T-helper 9 cell (primary cell): ENCODE measurements at places on chromosomes 4 and X.
A peak's percentile ranks its signal among the peaks of the same experiment; 100 is the strongest.

DNA sequence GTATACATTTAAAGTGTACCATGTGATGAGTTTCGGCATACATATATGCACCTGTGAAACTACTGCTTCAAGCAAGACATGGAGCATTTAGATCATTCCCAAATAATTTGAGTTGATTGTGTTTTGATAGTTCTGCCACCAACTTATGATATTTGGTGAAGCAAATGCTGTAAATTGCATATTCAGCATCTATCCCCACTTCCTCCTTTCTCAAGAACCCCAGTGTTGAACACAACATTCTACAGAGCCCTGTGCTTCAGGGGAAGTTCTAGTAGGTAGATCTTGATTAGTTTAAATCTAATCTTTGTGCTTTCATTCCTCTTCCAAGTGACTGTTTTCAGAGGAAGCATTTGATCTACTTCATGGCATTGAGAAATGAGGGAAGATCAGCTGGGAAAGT lies 5.4 kb upstream of the SHROOM3 start:
- no peak for DNase-seq

- no peak for DNase-seq
Observed at GRCh38 chrX:14193547-14193946, 163.9 kb upstream of the GEMIN8 start.

GRCh38 chr4:130044788-130045531 lies 949.0 kb downstream of the C4orf33 start:
- DNase-seq, result no peak

- DNase-seq, result no peak
Observed at GRCh38 chr4:102687373-102687981, 73.3 kb downstream of the MANBA start.

GRCh38 chr4:76296286-76296820 lies 10.2 kb upstream of the STBD1 start:
- no peak for DNase-seq

GRCh38 chr4:69377562-69377961 lies 97.3 kb downstream of the UGT2B28 start:
- no peak for DNase-seq

- no peak for DNase-seq
Observed at GRCh38 chr4:26093551-26093950, 179.5 kb downstream of the SMIM20 start.

DNA sequence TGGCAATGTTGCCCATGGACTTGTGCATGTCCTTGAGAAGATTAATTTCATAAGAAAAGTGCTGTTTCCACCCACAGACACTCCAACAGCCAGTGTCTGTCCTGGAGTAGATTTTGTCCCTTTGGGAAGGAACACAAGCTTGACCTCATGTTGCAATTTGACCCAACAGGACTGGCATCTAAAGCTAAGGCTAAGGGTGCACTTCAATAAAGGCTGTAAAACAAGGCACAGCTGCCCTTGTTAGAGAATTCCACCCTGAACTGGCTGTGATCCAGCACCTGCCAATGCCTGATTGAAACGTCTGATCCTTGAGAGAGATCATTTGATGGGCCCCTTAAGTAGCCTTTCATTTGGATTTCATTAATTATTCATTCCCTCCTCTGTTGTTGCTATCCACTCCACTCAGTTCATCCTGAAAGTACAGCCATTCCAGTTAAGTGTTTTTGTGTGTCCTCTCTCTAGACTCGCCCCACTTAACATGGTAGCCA lies 56.2 kb downstream of the CD99L2 start:
- DNase-seq, result no peak

DNA sequence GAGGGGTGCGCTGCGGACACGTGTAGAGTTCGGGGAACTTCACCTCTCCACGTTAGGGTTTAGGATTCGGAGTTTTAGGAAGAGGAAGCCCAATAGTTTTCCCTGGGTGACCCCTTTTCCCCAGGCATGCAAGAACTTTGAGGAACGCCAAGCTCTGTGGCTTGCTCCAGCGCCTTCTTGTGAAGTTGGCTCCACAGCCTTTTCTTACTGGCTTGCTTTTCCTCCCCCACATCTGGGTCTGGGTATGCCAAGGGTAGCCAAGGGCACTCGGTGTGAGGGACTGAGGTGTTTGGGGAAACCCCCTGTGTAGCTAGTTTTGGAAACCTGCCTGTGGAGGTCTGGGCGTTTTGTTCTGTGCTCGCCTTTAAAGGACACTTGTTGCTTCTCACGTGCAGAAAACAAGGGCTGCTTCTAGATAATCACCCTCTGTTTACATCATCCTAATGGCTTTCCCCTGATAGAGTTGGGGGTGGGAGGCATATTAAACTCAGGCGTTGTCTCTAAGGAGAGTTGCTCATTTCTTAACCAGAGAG lies 746 bp downstream of the EDNRA start:
- DNase-seq, result no peak

DNA sequence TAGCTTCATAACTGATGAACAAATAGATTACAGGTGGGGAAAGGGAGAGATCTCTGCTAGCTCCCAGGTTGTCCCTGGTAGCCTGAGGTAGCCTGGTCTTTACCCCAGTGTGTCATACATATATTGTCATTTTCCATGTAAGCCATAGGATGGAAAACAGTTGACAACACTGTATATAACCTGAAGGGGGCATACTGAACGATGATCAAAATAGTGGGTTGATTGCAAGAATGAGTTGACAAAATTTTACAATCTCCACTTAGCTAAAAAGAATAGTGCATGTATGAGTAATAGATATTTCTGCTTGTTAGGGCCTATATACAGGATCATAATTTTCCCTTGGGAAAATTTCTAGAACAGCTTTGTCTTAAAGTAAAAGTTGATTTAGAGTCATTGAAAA lies 304.1 kb upstream of the HAND2 start:
- DNase-seq, result no peak

GRCh38 chrX:135411893-135412292 lies 9.9 kb upstream of the SMIM10L2A start:
- no peak for DNase-seq

DNA sequence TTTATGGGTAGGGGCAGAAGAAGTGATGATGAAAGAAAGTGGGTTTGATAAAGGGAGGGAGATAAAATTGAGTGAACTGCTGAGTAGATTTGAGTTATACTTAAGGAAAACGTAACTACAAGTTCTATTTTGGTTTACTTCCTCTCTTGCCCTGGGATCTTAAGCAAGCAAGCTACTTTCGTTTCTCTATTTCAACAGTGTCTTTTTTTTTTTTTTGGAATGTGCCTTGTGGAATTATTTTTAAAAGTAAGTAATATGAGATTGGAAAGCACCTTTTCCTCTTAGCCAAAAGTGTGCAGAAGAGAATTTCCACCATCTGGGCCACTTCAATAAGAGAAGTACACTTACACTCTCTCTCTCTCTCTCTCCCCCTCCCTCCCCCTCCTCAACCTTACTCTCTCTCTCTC lies 16.0 kb upstream of the C4orf36 start:
- DNase-seq, result no peak

DNA sequence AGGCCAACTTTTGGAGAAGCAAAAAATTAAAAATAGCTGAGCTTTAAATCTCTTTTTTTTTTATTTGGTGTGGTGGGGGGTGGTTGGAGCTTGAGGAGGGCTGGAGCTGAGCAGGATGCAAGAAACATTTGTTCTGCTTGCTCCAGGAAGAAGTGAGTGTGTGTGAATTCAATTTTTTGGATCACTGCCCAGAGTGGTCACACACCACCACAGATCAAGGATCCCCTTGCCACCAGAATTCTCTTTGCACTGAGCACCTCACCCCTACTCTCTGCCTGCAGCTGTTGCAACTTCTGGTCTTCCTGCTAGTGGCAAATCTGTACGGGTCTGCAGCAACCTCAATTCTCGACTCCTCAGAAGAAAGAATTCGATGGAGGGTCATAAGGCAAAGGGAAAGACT lies 19.9 kb upstream of the PLP1 start:
- DNase-seq, result no peak

- no peak for DNase-seq
Observed at GRCh38 chrX:30253257-30253656, 6.3 kb downstream of the MAGEB1 start.

DNA sequence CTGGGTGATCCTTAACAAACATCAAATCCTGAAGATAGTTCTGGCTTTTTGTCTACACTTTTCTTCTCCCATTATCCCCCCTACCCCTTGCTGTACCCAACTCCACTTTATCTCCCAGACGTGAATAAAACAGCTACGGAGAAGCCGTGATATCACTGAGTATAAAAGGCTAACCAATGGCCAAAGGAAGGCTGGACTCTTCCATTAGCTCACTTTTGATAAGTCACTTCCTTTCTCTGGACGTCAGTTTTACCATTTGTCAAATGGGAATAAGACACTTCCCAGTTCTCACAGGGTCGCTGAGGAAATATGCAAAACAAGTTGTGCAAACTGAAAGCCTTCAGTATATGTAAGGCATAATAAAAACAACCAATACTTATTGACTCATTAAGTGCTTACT lies 38.6 kb upstream of the EDA2R start:
- DNase-seq, result no peak

GRCh38 chrX:40931921-40932320 lies 153.3 kb upstream of the USP9X start:
- no peak for DNase-seq

GRCh38 chrX:101749436-101749835 lies 89.8 kb upstream of the ARMCX2 start:
- DNase-seq, result no peak

- DNase-seq, result no peak
Observed at GRCh38 chrX:105608745-105609144, 213.6 kb upstream of the NRK start.

- no peak for DNase-seq
Observed at GRCh38 chr4:68366600-68366999, 16.7 kb upstream of the YTHDC1 start.

GRCh38 chr4:81466841-81467671 lies 4.7 kb downstream of the RASGEF1B start:
- peak; percentile 67 for DNase-seq

DNA sequence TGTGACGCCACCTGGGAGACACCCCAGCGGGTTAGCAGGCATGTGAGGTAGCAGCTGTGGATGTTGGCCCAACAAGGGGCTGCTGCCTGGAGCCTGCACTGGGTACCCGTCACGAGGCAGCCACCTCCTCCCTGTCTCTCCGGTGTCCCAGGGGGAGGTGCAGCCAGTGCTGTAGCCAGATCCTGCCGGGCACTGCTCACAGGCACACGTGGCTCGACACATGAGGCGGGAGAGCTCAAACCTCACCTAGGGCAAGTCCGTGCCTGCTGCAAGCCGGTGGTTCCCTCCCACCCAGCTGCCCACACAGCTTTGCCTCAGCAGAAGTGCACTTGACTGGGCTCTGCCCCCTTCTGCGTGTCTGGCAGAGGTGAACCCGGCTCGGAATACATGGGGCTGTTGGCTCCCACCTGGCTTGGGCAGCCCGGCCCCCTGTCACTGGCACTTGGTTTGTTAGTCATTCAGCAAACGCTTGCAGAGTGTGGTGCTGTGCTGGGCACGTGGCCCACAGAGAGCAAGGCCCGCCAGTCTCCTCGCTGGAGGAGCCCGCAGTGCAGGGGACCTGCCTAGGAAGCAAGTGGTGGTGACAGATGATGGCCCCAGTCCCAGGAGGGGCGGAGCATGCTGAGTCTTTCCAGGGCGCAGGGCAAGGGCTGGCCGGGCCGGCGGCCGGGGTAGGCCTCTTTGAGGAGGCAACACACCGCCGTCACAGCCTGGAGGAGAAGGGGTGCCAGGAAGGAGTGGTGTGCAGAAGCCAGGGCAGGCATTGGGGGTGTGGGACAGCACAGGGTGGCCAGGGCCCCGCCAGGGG lies 10.1 kb upstream of the SH3TC1 start:
- DNase-seq, result no peak

GRCh38 chrX:131392666-131393065 lies 103.6 kb upstream of the IGSF1 start:
- DNase-seq, result no peak

GRCh38 chr4:74624351-74625151 lies 169.8 kb downstream of the BTC start:
- DNase-seq, result no peak

DNA sequence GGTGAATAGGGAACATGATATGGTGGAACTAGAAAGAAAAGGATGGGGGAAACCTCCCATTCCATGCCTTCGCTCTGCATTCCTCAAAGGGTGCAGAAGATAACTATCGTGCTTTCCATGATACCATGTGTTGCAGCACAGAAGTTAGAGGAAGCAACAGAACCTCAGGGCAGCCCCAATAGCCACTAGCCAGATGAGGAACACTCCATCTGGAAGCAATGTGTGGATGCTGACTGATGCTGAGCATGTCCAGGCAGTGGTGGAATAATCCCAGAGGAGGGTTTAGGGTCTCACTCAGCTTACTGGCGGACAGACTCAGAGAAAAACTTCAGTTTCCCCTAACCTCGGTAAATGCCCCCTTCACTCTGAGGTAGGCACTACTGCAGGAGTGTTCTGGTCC lies 7.5 kb downstream of the SMIM10 start:
- DNase-seq, result no peak

- no peak for DNase-seq
Observed at GRCh38 chrX:111284631-111285293, 14.5 kb upstream of the CAPN6 start.
